ENCODE measurements at places on chromosomes 1 and 21. TPM values are rescaled to one million over a fixed set of nuclear protein-coding genes. Genes with fewer than 3 reads are reported as not detected.

The TSTD1 gene
- total RNA-seq = not detected

The SYT14 gene
- 0.15 TPM for total RNA-seq

The DMRTA2 gene
- total RNA-seq = not detected

The COL8A2 gene
- total RNA-seq = 0.99 TPM

The GSTM3 gene
- 47.2 TPM for total RNA-seq

The GNAT2 gene
- total RNA-seq = not detected

The IL23R gene
- not detected for total RNA-seq

The DAB1 gene
- not detected for total RNA-seq

The KANK4 gene
- not detected for total RNA-seq

The CFHR5 gene
- total RNA-seq = not detected

The MARK1 gene
- total RNA-seq = not detected

The BARHL2 gene
- total RNA-seq = not detected

The LDLRAD1 gene
- not detected for total RNA-seq

The ARTN gene
- total RNA-seq = not detected
